Thoracic aorta (tissue), 2 donors: ENCODE measurements at places on chromosomes 2 and 18.

GRCh38 chr2:134438371-134438770 lies 184.5 kb downstream of the MGAT5 start:
- DNase-seq, result no peak

DNA sequence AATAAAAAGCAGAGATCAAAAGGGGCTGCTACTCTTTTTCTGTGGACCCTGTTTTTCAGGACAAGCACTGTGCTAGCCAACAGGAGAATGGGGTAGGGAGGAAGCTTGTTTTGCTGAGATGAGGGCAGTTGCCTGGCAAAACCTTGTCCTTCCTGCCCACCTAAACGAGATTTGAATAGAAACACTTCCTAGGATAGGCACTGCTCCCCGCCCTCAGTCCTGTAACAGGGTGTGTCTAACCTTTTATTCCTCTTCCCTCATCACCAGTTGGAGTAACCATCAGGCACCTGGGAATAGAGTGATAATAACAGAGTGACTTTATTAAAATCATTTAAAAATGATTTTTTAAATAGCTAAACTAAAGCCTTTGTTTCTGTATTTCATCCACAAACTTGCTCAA lies 368.8 kb downstream of the LNPK start:
- DNase-seq, result no peak

GRCh38 chr2:30950339-30950738 lies 143.1 kb upstream of the CAPN13 start:
- DNase-seq, result no peak

GRCh38 chr18:634551-635045 lies 22.9 kb upstream of the TYMS start:
- no peak for DNase-seq

DNA sequence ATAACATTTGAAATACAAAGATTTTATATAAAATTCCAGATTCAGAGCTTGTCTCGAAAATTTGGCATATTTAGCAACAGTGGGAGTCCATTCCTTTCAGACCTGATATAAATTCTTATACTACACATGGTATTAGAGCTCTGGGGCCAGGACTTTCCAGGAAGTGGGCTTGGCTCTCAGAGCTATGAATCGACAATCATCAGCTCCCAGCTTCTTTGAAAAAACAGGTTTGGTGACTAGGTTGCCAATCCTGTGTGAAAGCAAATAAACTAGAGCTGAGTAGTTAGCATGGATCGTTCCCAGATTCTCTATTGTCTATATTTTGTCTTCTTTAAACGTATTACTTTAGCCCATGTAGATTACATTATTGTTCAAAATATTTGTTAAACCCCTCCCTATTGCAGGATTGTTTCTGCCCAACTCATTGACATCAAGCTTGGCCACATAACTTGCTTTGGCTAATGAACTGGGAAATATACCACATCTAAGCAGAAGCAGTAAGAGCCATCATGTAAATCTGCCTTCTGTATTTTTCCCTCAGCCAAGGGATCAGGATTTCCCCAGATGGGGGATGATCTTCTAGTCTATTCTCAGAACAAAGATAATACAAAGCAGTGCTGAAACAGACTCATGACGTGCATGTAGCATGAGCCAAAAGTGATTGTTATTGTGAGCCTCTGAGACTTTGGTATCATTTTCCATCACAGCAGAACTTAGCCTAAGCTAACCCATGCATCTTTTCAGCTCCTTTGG lies 105.4 kb downstream of the KCNH7 start:
- DNase-seq, result no peak

DNA sequence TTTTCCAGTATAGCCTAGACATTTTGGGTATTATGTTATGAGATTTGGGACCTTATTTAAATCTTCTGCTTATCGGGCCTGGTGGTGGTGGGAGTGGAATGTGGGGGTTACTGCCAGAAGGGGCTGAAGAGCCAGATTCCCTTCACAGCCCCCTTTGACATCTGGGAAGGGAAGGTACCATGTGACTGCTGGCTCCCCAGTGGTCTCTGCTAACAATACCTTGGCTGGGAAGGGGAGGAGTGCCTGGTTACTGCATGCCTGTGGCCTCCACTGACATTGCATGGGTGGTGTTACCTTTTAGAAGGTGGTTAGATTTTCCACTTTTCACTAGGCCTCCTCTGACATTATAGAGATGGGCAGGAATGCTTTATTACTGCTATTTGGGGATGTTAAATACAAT lies 8.0 kb downstream of the ATP9B start:
- no peak for DNase-seq

GRCh38 chr2:232410238-232410900 lies 3.7 kb downstream of the ALPG start:
- no peak for DNase-seq

DNA sequence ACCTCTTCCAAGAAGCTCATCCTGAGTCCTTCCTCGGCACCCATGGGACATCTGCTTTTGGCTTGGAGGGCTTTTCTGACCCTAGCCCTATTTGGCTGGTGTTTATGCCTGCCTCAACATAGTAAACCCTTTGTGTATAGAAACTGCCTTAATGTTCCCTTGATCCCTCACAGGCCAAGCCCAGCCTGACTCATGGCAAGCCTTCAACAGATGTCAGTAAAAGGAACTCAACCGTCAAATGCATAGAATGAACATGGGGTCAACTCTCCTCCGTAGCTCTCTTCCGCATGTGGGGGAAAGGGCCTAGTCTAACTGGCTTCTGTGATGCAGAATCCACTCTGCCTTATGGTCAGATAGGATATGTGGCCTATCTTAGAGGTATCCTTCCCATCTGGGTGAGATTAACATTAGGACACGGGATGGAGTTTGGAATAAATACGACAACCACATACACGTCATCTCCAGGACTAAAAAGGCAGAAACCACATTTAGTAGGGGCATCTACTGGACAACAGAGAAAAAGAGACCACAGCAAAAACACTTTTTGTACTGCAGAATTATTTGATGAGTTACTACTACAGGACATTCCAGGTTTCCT lies 2.5 kb upstream of the NPAS2 start:
- no peak for DNase-seq

GRCh38 chr2:146123714-146124113 lies 1603.8 kb upstream of the ZEB2 start:
- DNase-seq, result no peak

GRCh38 chr2:112936927-112937232 lies 25.9 kb downstream of the IL37 start:
- no peak for DNase-seq

DNA sequence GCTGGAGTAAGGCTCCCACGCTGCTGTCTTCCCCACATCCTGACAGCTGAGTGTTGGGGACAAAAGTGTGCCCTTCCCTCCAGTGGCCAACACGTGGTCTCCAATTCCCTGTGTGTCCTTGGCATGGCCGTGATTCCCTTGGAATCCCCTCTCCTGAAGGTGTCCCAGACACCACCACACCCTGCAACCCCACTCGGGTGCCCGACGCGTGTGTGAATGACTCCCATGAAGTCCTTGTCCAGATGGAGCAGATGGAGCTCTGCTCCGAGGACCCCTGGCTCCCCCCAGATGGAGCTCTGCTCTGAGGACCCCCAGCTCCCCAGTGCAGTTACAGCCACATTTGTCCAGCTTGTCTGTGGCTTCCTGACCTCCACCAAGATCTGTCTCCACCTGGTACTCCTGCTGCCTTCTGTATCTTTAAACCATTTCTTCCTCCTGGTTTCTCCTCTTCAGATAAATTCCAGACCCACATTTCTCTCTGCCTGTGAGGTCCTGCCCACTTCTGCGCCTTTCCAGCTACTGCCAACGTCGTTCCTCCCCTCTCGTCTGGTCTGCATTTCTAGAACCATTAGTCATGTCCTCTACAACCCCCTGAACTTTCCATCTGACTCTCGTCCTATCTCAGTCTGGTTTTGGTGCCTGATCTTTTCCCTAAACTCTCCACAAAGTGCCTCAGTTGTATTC lies 86.8 kb upstream of the PXDN start:
- no peak for DNase-seq

GRCh38 chr18:21979171-21979560 lies 190.2 kb upstream of the GATA6 start:
- DNase-seq, result no peak

DNA sequence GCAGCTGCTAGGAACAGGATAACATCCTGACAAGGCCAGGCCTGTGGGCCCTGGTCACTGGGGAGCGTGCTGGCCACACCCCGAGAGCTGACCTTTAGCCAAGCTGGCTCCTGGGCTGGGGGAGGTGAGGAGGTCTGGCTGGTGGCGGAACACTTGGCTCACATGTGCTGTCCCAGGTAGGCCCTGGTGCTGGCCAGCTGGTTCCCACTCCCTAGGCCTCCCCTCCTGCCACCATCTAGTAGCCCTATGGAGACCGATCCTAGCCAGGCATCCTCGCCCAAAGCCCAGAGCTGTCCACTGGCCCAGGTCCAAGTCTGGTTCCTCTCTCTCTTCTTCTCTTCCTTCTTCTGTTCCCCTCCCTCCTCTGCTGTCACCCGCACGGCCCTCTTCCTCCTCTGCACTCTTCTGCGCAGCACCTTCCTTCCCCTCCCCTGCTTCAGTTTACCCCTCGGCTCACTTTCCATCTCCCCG lies 52.4 kb downstream of the TNS1 start:
- DNase-seq, result no peak

DNA sequence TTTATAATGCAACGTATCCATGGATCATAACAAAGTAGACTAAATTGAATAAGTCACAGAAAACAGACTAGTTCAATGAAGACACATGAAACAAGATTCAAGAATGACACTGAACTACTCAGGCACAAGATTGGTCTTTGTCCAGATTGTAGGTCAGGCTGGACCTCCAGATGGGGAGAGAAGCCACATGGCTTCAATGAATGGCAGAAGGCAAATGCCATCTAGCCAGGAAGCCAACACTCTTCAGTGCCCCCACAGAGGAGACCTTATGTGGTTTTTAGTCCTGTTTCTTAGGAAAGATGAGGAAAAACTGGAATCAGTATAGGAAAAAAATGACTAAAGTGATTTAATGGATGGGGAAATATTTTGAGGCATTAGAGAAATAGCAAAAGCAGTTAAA lies 43.1 kb downstream of the BOD1L2 start:
- no peak for DNase-seq

- DNase-seq, result no peak
These were observed 516.9 kb upstream of the DSEL start for GRCh38 chr18:68033466-68033865.

GRCh38 chr2:45909677-45910191 lies 258.3 kb downstream of the PRKCE start:
- no peak for DNase-seq

DNA sequence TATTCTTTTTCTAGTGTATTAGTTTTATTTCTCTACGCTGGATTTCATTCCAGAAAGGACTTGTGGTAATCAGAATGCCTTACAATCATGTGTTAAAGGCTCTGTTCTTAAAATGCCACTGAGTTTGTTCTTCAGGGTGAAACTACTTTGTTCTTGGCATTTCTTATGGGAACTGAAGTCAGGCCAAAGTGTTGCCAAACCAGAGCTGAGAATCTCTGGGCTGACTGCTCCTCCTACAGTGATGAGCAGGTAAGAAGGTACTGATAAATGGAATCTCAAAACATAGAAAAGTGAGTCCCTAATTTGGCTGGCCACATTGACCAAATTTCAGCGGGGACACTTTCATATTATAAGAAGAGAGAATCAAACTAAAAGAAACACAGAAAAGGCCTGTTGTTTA lies 55.1 kb upstream of the ZNF397 start:
- no peak for DNase-seq
